Kidney epithelial cell (primary cell): ENCODE measurements at places on chromosomes 12 and 14.

DNA sequence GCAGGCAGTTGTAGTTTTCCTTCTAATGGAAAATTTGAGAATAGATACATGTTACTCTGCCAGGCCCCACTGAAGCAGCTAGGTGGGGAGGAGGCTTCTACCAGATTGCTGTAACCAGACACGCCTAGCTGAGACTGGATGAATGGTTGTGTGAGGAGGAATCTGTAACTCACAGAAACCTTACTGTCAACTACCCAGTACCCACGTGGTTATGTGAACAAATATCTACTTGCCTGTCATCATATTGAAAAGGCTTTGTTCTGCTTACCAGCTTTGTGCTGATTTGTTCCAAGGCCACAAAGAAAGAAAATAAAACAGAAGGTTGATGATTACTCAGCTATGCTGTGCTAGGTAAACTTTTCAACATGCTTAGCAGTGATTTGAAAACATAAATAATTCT is 167.2 kb downstream of the CAPZA3 start:
- DNase-seq: no peak

- DNase-seq: no peak
These were observed 191.1 kb upstream of the PRICKLE1 start for GRCh38 chr12:42780671-42781070.

DNA sequence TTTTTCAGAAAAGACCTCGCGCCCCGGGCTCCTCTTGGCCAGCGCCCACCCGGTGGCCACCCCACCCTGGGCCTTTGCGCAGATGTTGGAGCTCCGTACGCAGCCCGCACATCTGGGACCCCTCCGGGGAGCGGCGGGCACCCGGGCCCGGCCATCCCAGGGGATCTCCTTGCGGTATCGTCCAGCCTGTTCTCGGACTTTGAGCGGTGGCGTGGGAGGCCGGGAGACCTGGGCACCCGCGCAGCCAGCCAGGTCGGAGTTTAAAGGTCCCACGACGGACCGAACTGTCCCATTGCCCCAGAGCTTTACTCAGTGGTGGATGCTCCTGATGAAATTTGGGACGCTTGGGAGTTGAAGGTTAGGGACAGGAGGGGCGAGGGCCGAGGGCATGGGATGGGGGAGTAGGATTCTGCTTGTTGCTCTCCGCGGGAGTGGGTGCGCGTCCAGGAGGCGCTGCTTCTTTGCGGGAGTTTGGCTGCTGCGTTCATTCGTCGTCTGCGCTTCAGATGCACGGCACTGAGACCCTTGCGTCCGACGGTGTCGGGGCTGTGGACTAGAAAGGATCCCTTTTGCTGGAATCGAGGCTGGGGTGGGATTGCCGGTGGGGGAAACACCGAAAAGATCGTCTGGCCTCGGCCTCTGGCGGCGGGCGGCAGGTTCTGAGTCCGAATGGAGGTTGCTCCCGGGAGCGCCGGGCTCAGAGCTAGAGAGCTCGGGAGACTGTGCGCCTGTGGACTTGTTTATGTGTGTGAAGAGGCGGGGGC is 1.4 kb downstream of the NTF3 start:
- DNase-seq: no peak

DNA sequence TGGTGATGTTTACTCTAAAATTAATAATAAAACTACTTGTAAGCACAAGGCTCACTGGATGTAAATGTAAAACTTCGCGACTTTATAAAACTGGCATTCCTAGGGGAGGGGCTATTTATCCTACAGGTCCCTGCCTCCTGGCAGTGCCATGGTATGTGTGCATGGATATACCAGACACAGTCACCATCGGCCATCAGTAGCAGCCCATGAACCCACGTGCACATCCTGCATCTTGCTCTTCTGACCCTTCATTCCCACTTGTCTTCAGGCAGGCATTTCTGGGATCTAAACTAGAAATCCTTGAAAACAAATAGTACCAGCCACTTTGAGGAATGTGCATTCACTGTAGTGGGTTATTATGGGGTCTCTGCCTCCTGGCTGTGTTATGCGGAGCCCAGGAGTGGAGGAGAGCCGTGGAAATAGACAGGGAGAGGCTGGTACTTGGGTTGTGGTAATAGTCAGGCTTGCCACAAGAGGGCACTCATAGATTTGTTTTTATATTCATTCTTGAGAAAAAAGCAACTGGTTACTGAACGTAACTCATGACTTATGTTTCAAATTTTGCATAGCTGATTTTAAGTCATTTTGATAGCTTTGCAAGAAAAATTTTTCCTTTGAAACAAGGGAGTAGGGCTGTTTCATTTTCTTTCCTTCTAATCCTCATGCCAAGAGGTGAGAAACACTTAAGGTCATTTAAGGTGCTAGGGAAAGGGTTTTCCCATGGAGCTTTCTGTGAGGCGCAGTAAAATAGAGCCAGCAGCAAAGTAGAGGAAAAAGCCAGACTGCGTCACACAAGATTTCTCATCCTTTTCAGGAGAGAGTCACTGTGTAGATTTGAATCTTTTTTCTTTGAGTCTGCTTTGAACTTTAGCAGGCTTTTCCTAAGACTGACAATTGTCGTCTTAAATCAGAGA is 17.4 kb upstream of the GALNT16 start:
- no peak for DNase-seq

GRCh38 chr12:126271159-126271558 is 1205.9 kb downstream of the AACS start:
- DNase-seq: no peak

DNA sequence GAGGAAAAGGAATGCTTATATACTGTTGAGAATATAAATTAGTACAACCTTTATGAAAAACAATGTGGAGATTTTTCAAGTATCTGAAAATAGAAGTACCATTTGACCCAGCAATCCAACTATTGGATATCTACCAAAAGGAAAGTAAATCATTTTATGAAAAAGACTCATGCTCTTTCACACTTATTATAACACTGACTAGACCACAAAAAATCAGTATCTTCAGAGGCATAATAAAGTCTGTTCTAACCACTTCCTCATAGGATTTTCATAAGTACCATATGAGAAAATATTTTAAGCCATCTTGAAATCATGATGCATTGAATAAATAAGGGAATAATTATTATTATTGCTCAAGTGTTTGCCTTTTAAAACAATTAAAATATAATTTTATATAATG is 90.8 kb downstream of the SLCO1B1 start:
- no peak for DNase-seq

DNA sequence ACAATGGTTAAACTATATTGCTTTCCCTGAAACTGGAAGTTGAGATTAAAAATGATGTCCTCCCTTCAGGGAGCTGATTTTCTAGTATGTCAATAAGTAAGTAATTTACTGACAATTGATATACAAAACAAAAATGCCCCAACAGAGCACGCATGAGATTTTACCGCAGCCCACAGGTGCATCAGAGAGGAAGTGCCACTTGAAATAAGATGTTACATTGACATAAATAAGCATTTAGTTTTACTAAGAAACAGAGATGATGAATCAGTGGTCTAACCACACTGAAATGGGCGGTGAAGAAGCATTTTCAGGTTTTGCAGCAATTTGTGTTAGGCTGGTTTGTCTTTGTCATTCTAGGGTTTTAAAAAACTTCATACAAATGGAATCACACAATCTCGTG is 8.8 kb upstream of the CLECL1 start:
- no peak for DNase-seq

DNA sequence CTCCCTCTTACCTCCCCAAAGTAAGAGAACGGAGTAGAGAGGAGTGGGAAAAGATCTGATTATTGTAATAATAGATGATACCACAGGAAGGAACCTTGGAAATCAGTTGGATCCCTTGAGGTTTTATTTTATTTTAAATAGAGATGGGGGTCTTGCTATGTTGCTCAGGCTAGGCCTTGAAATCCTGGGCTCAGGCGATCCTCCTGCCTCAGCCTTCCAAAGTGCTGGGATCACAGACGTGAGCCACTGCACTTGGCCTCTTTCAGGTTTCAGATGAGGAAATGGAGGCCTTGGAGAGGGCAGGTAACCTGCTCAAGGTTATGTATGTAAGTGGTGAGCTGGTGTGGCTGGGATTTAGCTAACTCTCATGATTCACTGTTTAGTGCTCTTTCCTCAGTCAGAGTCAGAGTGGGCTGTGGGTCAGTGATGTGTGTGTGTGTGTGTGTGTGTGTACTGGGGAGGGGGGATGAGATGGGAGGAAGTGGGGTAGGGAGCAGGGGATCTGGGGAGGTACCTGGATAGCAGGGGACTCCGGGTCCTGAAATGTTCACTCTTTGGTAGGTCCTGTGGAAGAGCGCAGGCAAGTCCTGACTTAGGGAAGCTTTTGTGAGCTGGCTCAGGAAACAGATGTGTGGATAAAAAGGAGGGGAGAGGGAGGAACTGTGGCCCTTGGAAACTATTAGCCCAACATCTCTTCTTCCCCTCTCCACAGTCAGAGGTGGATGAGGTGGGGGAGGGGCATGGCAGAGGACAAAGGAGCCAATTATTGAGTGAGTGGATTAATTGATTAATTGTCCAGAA is 4.7 kb upstream of the CISTR start:
- no peak for DNase-seq

GRCh38 chr12:104219908-104220404 is 4.4 kb downstream of the TXNRD1 start:
- peak; percentile 89 for DNase-seq

DNA sequence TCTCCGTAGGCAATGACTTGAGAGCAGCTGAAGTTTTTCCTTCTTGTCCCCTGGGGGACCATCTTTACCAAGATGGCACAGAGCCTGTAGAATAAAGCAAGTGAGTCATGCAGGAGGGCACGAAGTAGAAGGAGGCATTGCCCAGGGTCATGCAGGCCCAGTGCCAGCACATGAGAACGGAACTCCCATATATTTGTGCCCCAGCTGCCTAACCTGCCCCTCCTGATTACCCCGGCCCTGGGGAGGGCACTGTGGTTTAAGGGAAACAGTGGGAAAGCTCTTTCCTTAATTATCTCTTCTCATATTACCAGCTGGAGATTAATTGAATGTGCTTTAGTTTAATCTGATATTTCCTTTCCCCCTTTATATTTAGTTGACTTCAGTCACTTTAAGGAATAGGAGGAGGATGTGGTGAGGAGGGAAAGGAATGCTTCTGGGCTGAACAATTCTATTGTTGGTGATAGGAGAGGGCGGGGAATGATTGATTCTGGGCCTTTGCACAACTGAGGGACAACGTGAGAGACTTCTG is 51.9 kb downstream of the RASSF8 start:
- DNase-seq: no peak

GRCh38 chr12:112906712-112907414 is at the start of gene OAS1:
Gene OAS1 (plus strand): TSS chr12:112906962. CDS start chr12:112907040, 78 bp downstream.
- peak; percentile 34 for DNase-seq

DNA sequence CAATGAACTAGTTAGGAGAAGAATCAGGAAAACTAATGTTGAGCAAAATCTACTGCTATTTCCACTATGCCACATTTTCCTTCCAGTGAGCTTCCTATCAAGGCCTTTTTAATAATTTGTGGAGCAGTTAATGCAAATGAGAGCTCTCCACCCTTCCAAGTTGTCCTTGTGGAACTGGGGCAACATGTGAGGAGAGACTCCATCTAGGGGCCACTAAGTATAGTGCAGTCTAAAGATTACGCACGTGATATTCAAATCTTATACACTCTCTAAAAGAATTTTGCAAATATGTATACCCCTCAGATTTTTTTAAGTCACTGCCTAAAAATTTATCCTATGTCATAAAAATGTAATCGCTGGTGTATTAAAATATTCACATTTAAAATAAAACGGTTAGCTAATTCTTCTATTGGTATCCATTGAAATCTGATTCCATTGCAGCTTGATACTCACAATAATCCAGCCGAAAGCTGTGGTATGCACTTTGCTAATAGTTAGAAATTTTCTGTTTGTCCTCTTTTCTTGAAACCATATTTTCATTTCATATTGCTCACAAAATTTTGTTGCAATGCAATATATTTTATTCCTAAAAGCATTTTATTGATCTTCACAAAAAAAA is 100.1 kb downstream of the PAH start:
- no peak for DNase-seq

GRCh38 chr14:77258566-77258965 is 12.4 kb downstream of the NGB start:
- DNase-seq: no peak

- no peak for DNase-seq
These were observed 15.8 kb downstream of the FOXN3 start for GRCh38 chr14:89401241-89401640.

DNA sequence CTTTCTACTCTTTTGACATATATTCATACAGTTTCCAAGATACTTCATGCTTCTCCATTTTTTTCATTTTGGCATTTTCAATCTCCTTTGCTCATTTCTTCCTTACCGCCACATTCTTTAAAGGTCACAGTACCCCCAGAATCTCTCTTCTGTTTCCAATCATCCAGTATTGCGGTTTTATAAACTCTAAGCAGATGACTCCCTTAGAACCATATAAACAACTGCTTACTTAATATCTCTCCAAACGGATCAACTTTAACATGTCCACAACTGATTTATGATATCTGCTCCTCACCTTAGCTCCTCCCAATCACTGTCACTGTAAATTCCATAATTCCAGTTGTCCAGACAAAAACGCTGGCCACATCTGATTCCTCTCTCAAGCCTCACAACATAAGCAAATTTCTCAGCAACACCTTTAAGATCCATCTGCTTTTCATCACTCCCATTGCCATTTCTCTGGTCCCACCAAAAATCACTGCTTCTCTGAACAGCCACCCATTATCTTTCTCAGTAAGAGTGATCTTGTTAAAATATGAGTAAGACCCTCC is 49.6 kb downstream of the HNRNPC start:
- no peak for DNase-seq

- no peak for DNase-seq
These were observed 448.1 kb downstream of the BCAT1 start for GRCh38 chr12:24500831-24501230.

- no peak for DNase-seq
These were observed 261.7 kb downstream of the LRFN5 start for GRCh38 chr14:41868396-41868795.

GRCh38 chr14:88879022-88879421 is 54.6 kb downstream of the TTC8 start:
- DNase-seq: peak; percentile 16

GRCh38 chr14:23877111-23877510 is 76.5 kb upstream of the DHRS4 start:
- no peak for DNase-seq

- DNase-seq: no peak
These were observed 11.7 kb upstream of the FBXL14 start for GRCh38 chr12:1606021-1606622.

- DNase-seq: no peak
These were observed 272.4 kb upstream of the FBXO33 start for GRCh38 chr14:39704594-39704993.

GRCh38 chr14:65462411-65462810 is 49.9 kb downstream of the FUT8 start:
- peak; percentile 37 for DNase-seq

GRCh38 chr12:45934956-45935355 is 55.4 kb downstream of the SCAF11 start:
- DNase-seq: no peak

DNA sequence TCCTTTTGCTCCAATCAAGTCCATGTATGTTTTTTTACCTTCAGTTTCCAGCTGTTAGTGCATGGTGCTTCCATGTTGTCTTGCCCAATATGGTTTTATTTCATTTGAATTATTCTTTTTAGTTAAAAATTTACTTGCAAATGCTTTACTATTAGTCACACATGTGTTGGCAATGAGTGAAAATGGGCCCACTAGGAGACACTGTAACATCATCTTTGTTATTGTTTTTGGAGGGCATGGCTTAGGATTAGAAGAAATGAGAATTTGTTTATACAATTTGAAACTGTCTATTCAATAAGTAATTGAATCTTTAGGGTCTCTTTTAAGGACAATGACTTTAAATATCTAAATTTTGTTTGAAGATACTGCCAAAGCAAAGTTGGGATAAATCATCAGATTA is 133.7 kb downstream of the BRMS1L start:
- DNase-seq: no peak
